ENCODE measurements at places on chromosomes 7 and 10. TPM values are rescaled to one million over a fixed set of nuclear protein-coding genes. Genes with fewer than 3 reads are reported as not detected.

FAM131B gene
- total RNA-seq = 3.7 TPM

PILRA gene
- total RNA-seq = 3.9 TPM

LIPF gene
- total RNA-seq = not detected

SNX8 gene
- total RNA-seq = 19.0 TPM

MCM10 gene
- 20.2 TPM for total RNA-seq

CHAT gene
- total RNA-seq = not detected

GRCh38 chr10:125494651-125495239 lies 188.2 kb downstream of the TEX36 start:
- H3K36me3 ChIP-seq = no peaks in the 10 kb centered on the region
- no peaks in the 10 kb centered on the region for H3K4me1 ChIP-seq

- H3K27ac ChIP-seq = peak overlapping the region; percentile 80
- H3K4me3 ChIP-seq = no peak overlapping the region
- H3K36me3 ChIP-seq = peaks cover 2% of the 10 kb centered on the region
- peaks cover 14% of the 10 kb centered on the region for H3K4me1 ChIP-seq
- no peak for DNase-seq
- H3K27me3 ChIP-seq = no peaks in the 10 kb centered on the region
These were observed 229.8 kb downstream of the FGFR2 start for GRCh38 chr10:121368347-121369025.

- no peak for DNase-seq
- no peak overlapping the region for H3K4me3 ChIP-seq
- H3K4me1 ChIP-seq = peaks cover 6% of the 10 kb centered on the region
- H3K27ac ChIP-seq = no peak overlapping the region
These were observed 9.7 kb downstream of the SP8 start for GRCh38 chr7:20776942-20777341.

GRCh38 chr10:107206833-107207232 lies 42.3 kb upstream of the SORCS1 start:
- DNase-seq = no peak
- H3K4me1 ChIP-seq = no peaks in the 10 kb centered on the region
- no peaks in the 10 kb centered on the region for H3K27me3 ChIP-seq

GRCh38 chr7:100573691-100574361 lies at the start of gene SAP25:
SAP25 (minus strand) TSS chr7:100573900; CDS start chr7:100573742, 158 bp downstream.
- H3K27me3 ChIP-seq = no peaks in the 10 kb centered on the region
- no peak within 1 kb of the TSS for H3K4me3 ChIP-seq
- DNase-seq = no peak
- peaks cover 5% of the 10 kb centered on the region for H3K36me3 ChIP-seq
- peaks cover 10% of the 10 kb centered on the region for H3K4me1 ChIP-seq

GRCh38 chr7:137999496-138000080 lies 2.3 kb downstream of the CREB3L2 start:
- H3K36me3 ChIP-seq = peaks cover 19% of the 10 kb centered on the region
- H3K4me3 ChIP-seq = peak overlapping the region; percentile 96
- H3K27ac ChIP-seq = peak overlapping the region; percentile 99
- no peak for DNase-seq

- no peak for DNase-seq
- H3K36me3 ChIP-seq = peaks cover 54% of the 10 kb centered on the region
- H3K4me3 ChIP-seq = no peak overlapping the region
- H3K27me3 ChIP-seq = no peaks in the 10 kb centered on the region
These were observed 49.6 kb downstream of the LAMB1 start for GRCh38 chr7:107953265-107953923.

DNA sequence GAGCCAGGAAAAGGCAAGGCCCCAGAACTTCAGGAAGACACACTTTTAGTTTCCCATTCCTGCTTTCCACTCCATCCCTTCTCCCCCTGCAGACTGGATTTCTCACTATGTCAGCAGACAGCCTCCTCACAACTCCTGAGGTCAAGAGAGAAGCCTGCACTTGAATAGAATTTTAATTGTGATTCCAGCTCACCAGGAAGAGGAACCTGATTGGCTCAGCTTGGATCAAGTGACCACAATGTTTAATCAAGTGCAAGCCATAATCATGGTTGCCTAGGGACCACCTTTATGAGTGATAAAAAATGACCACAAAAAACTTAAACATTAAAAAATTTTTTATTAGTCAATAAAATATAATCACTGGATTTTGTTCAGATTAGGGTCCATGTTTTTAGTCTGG lies 244.7 kb upstream of the RHOBTB1 start:
- H3K27me3 ChIP-seq = no peaks in the 10 kb centered on the region
- no peak overlapping the region for H3K4me3 ChIP-seq
- peaks cover 16% of the 10 kb centered on the region for H3K4me1 ChIP-seq

Measured in progenitor cell of endocrine pancreas (in vitro differentiated cells).